ENCODE measurements at places on chromosomes 7 and 10.

GRCh38 chr7:2517026-2517425, 2.5 kb upstream of the LFNG start:
- no peak for DNase-seq

- DNase-seq, result no peak
Measured at GRCh38 chr10:100038561-100039071, 28.9 kb upstream of the DNMBP start.

DNA sequence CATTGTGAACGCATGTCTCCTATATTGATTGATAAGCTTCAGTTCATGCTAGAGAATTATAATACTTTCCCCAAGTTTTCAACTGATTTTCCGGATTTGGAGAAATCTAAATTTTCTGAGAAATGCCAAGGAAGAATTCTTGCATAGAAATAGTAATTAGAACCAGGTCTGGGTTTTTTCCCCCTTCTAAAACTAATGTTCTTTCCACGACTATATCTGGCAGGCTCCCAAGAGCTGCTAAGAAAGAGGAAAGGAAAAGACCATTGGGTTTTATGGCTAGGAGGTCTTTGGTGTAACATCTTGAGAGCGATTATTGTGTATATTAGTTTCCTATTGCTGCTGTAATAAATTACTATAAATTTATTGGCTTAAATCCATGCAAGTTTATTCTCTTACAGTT, 71.8 kb upstream of the CACNB2 start:
- no peak for DNase-seq

- no peak for DNase-seq
Measured at GRCh38 chr10:29734640-29734961, 99.8 kb upstream of the SVIL start.

- no peak for DNase-seq
Measured at GRCh38 chr10:8057636-8058273, 3.3 kb downstream of the GATA3 start.

DNA sequence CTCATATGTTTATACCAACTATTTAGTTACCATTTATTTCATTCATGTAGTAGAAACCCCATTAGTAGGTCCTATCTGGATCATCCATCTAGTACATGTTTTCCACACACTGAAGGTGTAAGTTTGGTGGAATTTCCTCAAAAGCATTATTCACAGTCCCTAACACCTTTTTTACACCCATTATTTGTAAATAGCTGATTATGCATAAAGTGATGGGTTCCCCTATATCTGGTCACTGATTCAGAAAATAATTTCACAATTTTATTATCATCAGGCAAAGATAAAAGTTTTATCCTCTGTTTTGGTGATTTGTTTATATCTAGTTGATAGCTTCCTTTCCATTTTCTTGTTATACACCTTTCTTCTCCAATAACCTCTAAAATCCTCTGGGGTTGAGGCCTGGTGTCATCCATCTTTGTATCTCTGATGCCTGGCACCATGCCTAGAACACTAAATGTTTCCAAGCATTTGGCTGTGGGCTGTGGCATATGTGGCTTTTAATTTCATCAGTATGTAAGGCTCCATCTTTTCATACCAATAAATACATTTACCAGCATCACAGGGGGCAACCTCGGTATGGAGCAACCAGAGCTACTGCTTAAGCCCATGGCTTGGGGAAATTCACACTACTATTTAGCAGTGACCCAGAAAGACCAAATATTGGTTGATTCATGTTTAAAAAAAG, 1089.5 kb upstream of the LRRN3 start:
- DNase-seq, result no peak

DNA sequence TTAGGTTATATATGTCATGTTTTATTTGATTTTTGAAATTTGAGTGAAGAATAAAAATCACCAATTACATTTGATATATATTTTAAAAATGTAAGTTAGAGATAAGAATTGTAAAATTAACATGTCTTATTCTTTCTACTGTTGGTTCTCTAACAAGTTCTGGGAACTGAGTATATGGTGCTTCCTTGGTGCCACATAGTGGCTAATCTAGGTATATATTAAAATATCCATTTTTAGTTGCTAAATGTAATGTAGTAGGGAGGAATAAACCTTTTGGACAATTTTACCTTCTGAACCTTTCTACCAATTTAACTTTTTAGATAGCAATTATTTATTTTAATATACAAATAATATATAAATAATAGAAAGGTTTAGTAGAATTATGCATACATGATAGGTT, 17.5 kb downstream of the CFAP69 start:
- no peak for DNase-seq

DNA sequence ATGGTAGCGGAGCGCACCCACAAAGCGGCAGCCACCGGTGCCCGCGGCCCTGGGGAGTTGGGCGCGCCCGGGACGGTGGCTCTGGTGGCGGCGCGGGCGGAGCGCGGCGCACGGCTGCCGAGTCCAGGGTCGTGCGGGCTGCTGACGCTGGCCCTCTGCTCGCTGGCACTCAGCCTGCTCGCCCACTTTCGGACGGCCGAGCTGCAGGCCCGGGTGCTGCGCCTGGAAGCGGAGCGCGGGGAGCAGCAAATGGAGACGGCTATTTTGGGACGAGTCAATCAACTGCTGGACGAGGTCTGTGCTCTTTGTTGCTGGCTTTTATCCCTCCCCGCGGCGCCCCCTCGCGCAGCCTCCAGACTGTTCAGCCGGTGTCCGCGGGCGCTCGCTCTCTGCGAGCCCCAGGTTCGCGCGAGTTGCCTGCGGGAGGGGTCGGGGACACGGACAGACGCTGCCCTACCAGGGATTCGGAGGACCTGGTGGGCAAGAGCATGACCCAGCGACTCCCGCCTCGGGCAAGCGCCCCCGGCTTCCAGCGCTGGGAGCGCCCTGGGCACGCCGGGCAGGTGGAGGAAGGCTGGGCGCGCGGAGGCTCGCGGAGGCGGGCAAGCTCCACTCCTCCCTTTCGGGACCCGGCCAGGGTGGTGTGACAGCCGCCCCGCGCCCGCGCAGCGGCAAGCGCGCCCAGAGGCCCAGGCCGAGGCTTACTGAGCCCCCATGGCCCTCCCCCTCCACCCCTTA, 887 bp downstream of the COL13A1 start:
- no peak for DNase-seq
